Mammary epithelial cell (primary cell): ENCODE measurements at places on chromosomes 6 and 20. TPM values are rescaled to one million over a fixed set of nuclear protein-coding genes. Genes with fewer than 3 reads are reported as not detected.
A peak's percentile ranks its signal among the peaks of the same experiment; 100 is the strongest.

DNA sequence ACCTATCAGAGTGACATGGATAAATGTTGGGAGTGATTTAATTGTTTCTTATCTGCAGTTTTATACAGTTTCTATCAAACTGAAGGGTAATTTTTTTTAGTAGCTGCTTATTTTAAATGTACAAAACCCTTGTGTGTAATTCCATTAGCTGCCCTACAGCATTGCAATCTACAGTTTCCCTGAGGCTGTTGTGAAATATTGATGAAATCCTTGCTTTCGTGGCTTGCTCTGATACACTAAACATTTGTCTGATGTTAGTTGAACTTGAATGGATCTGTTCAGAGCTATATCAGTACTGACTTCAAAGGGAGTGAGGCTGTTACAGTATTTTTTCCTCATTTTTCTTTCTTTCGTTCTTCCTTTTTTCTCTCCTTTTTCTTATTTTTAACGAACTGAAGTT is 255.4 kb downstream of the TSHZ2 start:
- no peak for DNase-seq

Gene SLPI
- 20.3 TPM for total RNA-seq

- peak; percentile 6 for DNase-seq
Measured at GRCh38 chr20:5181958-5182357, 55.1 kb downstream of the CDS2 start.

DNA sequence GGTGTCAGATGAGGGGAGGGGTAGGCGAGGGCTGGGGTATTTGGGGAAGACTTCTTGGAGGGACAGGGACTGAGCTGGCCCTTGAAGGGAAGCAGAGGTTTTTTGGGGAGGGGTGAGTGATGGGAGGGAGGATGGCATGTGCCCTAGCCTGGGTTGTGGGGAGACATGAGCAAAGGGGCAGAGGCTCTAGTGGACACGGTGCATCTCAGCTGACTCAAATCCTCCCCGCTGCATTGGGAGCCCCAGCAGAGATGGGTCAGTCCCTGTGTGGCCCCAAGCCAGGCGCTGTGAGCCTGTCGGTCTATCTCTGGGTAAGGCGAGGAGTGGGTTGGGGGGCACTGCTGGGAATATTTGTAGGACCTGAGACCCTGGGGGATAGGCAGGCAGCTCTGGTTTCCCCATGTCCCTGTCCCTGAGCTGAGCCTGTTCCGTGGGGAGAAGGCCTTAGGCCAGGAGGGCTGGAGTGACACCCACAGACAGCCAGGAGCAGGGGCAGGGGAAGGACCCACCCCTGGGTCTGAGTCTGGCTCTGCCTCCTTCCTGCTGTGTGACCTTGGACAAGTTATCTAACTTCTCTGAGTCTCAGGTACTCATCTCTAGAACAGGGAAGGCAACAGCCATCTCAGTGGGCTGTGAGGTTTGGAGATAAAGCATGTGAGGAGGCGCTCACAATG is 36.0 kb downstream of the SPDEF start:
- DNase-seq: no peak

DNA sequence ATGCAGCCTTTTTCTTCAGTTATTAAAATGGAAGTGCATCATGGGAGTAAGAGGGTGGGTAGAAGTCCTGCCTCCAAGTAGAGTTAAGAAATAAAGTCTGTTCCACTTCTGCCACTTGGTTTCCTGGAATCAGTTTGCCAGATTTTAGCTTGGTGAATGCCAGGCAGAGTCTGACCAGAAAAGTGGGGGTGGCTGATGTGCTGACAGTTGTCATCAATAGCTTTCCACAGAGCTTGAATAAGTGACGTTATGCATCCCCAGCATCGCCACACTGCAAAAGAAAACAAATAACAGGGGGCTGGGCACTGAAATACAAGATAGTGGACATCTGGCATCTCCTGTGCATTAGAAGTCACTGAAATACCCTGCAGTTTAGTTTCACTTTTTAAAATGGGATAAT is 30.8 kb upstream of the CEP162 start:
- no peak for DNase-seq

Gene CFAP206
- 1.2 TPM for total RNA-seq

DNA sequence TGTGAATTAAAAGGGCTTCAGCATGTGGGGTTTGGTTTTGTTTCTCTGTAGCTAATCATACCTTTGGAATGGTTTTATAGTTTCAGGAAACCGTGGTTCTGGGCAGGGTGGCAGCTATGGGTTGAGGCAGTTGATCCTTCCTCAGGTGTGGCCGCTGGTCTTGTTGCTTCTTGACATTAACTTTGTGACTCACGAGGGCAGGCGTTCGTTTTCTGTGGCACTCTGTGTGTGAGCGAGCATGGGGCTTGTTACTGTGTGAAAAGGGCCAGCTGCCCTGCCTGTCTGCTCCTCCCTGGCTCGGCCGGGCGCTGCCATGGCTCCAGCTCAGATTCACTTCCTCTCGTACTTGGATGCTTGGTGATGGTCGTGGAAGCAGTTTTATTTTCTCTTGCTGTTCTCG is 16.2 kb downstream of the DNAJC5 start:
- DNase-seq: peak; percentile 99

Gene NOTCH4
- total RNA-seq: 0.45 and 0.66 TPM in 2 replicates

Gene MYL9
- total RNA-seq: 22.5 and 29.4 TPM in 2 replicates

Gene TTK
- total RNA-seq: 1.8 TPM

GRCh38 chr20:21342656-21343345 is 39.7 kb downstream of the XRN2 start:
- DNase-seq: no peak

- DNase-seq: peak; percentile 31
Measured at GRCh38 chr6:158958504-158959386, 41.3 kb downstream of the RSPH3 start.

Gene SLC16A10
- total RNA-seq: not detected

GRCh38 chr20:605237-605636 is 4.9 kb downstream of the TCF15 start:
- no peak for DNase-seq

DNA sequence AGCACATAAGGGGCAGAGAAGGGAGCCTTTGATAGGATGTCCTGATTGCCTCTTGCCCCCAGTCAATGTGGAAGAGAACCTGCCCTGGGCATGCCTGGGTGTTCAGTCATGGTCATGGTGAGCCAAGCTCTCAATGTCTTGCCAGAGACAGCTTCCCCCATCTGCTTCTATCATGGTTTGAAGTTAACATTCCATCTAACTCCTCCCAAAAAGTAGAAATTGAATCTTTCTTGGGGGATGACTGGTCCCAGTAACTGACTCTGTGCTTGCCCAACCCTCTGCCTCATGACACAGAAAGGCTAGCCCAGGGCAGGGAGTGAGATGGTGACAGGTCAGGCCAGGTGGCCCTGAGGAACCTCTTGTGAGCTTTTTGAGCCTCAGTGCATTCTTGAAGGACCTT is 60.1 kb downstream of the ADTRP start:
- DNase-seq: no peak

DNA sequence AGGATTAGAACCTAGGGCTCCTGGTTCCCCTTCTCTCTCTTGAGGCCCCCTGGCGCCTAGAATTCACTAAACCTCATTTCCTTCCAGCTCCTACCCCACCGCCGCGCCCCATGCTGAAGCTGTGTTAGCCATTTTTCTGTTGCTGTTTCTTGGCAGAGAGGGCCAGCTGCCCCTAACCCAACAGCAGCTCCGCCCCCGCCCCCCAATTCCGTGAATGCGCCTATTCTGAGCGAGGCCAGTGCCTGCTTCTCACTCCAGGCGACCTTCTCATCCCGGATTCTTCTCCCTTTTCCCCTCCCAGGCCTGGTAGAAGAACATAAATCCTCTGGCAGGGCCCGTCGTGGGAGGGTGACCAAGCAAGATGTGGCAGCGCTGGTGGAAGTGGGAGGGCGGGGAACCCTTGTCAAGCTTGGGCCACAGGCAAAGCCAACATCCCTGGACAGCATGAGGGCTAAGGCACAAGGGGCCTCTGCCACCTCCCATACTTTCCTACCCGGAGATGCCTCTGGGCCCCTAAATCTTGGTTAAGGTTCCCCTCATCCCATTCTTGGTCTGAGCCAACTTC is 518 bp downstream of the RBPJL start:
- no peak for DNase-seq

- DNase-seq: no peak
Measured at GRCh38 chr6:170125456-170126300, 165.2 kb downstream of the DLL1 start.

DNA sequence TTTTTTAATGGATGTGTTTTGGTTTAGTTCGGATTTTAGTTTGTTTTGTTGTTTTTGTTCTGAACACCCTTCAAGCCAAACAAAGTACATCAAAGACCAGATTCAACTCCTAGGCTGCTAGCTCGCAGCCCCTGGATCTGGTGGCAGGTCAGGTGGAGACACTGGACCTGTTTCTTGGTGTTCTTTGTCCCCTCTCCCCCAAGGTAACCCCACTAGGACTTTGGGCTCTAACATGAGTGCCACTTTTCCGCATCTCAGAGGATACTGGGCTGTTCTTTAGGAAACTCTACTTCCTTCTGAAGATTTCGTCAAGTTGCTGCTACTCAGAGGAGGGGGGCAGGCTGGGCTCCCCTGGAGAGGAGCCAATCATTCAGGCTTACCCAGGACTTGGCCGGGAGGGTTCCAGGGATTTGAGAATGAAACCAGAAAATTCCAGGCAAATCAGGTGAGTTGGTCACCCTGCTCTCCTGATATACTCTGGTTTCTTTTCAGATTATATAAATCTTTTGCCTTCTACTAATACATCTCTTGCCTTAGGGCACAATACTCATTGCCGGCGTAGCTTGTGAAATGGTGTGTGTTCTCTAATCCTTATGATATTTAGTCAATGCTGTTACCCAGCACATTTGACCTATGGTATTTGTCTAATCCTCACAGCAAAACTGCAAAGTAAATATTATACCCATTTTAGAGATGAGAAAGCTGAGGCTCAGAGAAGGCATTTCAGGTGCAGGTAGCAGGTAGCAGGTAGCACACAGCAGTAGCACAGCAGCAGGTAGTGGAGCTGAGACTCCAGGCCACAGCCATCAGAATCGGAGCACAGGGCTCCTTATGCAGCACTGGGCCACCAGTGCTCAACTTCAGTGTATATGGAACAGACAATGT is 291.6 kb downstream of the TSHZ2 start:
- no peak for DNase-seq

- no peak for DNase-seq
Measured at GRCh38 chr20:44198872-44199271, 11.7 kb downstream of the OSER1 start.

Gene DYNLRB1
- 95.6 and 113 TPM in 2 replicates for total RNA-seq

Gene IL17F
- total RNA-seq: not detected

DNA sequence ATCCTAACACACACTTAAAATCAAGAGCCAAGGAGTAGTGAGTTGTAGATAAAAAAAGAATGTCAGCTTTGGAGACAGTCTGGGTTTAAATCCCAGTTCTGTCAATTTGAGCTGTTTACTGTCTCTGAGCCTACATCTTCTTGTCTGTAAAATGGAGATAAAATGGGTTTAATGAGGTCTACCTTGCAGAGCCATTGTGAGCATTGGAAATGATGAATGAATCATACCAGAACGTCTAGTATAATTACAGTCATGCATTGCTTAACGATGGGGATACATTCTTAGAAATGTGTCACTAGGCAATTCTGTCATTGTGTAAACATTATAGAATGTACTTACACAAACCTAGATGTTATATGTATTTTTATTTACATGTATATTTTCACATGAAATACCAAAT is 17.6 kb upstream of the SGK2 start:
- DNase-seq: peak; percentile 65

DNA sequence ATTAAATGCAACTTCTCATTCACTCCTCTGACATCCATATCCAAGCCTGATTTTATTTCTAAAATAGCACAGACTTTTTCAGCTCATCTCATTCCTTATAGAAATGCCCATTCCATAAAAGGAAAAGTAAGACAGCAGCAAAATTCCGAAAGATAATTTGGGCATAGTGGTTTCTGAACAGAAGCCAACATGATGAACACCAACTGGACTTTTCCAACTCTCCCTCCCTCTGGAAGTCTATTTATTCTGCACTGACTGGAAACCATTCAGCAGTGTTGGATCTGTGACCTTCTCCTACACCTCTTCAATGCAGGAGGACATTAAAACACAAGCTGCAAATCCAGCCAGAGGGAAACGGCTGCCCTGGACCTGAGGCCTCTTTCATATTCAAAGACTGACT is 306.2 kb upstream of the NT5E start:
- no peak for DNase-seq

DNA sequence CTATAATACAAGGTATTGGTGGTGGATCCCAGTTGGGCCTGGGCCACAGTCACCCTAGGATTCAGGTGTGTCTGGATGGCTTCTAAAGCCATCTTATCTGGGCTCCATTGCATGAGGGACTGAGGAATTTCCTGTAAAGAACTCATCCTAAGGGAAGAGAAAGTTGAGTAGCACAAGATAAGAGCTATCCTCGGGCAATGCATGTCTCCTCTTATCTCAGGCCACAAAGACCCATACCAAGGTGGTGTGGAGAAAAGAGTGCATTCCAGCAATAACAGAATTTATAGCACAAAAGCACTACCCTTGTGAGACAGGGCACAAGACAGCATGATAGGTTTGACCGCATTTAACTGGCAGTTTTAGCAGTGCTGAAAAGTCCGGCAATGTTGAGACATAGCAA is 14.3 kb upstream of the MTRF1L start:
- no peak for DNase-seq

Gene SRMS
- total RNA-seq: not detected in 2 replicates

Gene PRDM13
- not detected for total RNA-seq

DNA sequence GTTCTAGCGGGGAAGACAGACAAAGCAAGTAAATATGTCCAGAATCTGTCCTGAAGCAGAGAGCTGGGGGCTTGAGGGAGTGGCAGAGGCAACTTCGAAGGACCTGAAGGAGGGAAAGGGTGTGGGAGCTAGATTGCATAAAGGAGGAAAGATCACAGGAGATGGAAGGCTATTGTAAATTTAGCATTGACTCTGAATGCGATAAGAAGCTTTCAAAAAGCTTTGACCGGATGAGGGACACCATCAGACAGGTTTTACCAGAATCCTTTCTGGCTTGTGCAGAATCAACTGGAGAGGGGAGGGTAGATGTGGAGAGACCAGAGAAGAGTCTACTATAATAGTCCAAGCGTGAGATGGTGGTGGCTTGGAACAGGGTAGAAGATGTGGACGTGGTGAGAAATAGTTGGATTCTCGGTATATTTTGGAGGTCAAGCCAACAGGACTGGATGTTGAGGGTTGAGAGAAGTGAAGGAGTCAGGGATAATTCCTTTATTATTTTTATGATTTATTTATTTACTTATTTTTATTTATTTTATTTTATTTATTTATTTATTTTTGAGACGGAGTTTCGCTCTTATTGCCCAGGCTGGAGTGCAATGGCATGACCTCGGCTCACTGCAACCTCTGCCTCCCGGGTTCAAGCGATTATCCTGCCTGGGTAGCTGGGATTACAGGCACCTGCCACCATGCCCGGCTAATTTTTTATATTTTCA is 19.9 kb upstream of the RIPOR3 start:
- no peak for DNase-seq

DNA sequence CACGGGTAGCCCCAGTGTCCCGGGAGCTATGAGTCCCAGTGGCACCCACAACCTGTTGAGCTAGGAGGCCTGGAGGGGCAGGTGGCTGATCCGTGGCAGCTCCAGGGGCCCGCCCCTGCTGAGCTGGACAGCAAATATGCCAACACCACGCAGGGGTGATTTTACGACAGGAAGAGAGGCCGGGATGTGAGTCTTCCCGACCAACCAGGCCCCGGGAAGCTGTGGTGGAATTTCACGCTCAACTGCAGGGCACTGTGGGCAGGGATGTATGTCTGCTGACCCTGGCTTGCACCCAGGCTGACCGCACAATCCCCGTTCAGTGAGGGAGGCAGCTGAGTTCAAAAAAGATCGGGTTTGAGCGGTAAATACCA is 183.9 kb downstream of the ERMARD start:
- no peak for DNase-seq

GRCh38 chr6:161150136-161150535 is 123.7 kb downstream of the AGPAT4 start:
- DNase-seq: no peak

Gene C4A
- 4.4 and 8.7 TPM in 2 replicates for total RNA-seq
